ENCODE measurements at places on chromosomes 11 and 22.

GRCh38 chr22:17874231-17874905 is 100.1 kb upstream of the BID start:
- DNase-seq: no peak

- no peak for DNase-seq
Observed at GRCh38 chr11:104916442-104916841, 18.2 kb upstream of the CASP12 start.

DNA sequence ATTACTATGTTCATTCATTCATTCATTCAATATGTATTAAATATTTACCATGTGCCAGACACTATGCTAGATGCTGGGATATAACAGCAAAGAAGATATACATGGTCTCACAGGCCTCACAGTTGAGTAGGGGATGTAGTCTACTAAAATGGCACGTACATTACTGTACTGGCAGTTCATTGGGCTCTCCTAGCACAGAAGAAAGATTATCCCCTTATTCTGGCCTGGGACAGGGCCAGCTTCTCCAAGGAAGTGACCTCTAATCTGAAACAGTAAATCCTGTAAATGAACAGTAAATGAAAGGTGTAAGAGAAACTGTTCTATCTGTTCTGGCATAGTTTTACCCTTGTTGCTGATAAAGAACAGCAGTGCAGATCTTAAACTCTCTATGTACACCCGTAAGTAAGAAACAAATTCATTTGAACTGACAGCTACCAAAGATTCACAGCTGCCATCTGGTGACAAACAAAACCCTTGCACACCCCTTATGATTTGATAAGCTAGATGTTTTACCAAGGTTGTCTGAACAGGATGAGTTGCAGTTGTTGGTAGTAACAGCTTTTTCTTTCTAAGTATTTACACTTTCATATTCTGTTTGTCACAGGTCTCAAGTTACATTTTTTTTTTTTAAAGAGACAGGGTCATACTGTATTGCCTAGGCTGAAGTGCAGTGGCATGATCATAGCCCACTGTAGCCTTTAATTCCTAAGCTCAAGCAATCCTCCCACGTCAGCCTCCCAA is 263.1 kb downstream of the TMEM135 start:
- DNase-seq: peak; percentile 40

GRCh38 chr11:27700351-27701301 is at the start of gene BDNF:
Gene BDNF (minus strand): TSS chr11:27700455. CDS start chr11:27658564, 41,891 bp downstream.
- no peak for DNase-seq

DNA sequence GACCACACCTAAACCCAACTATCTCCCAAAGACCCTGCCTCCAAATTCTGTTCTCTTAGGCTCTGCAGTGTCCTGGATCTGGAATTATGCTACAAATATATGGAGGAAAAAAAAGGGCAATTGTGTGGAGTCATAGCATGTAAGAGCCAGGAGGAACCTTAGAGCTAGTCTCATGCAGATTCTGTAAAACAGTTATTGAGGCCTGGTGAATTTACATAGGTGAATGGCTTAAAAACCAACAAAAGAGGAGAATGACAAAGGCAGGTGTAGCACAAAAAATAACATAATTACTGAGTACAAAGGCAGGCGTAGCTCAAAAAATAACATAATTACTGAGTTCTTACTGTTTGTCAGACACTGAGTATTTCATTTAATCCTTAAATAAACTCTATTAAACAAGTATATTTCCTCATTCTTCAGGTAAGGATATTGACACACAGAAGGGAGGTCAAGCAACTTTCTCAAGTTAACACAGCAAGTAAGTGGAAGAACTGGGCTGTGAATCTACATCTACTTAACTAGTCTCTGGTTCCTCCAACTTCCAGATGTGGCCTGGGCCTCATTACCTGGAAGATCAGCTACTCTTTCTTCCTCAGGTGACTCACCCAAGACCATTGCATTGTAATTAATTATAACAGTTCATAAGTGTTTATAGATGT is 938.9 kb upstream of the TENM4 start:
- DNase-seq: no peak

GRCh38 chr11:128188346-128189004 is 398.9 kb downstream of the ETS1 start:
- DNase-seq: no peak

GRCh38 chr11:133123366-133123765 is 408.9 kb downstream of the OPCML start:
- no peak for DNase-seq

DNA sequence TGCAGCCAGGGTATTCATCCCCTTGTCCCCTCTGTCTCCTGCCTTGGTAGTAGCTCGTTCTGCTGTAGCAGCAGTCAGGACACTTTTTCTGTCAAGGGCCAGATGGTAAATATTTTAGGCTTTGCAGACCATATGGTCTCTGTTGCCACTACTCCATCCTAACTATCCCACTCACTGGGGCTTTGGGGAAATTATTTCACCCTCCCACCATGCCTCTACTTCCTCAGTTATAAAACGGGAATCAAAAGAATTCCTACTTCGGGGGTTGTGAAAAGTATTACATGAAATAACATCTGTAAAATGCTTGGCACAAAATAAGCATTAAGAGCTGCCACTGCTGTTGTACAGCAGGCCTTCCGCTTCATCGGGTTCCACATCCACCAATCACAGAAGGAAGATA is 89.9 kb upstream of the LDLRAD3 start:
- DNase-seq: no peak

DNA sequence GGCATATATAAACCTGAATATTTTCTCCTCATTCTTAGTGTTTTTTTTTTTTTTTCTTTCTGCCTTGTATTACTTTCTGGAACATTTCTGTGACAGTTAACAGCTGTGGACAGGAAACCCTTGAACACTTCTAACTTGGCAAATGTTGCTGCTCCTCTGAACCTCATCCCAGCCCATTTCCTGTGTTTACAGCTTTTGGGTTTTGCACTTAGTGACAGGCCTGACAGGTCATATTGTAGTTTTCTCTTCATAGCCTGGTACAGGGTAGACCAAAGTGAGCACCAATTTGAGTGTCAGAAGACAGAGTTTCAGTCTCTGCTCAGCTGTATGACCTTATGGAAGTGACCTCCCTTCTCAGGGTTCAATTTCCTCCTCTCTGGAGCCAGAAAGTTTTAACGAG is 91.6 kb downstream of the STIM1 start:
- no peak for DNase-seq

GRCh38 chr11:57095417-57095816 is 86.3 kb upstream of the LRRC55 start:
- no peak for DNase-seq

DNA sequence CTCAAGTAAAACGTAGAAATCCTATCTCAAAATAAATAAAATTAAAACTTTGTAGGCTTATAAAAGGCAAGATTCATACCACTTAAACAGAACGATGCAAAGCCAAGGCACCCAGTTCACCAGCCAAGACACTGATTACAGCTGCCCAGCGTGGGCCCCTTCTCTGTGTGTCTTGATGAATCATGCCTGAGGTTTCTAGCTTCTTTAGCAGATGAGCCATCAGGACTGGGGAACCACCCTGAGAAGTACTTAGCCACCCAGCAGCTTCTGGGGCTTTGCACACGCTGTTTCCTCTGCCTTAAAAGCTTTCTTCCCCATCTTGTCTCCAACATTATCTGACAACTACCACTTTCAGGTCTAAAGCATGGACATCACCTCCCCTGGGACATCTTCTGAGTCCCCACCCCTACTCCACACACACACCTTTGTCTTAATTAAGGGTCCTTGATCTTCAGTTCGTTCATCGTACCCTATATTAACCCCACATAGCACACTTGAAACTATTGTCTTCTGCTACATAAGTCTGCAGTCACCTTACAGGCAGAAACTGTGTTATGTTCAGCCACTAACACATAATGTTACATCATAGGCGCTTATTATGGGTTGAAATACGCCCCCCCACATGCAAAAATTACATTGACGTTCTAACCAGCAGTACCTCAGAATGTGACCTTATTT is 8.7 kb upstream of the LAYN start:
- DNase-seq: peak; percentile 6

DNA sequence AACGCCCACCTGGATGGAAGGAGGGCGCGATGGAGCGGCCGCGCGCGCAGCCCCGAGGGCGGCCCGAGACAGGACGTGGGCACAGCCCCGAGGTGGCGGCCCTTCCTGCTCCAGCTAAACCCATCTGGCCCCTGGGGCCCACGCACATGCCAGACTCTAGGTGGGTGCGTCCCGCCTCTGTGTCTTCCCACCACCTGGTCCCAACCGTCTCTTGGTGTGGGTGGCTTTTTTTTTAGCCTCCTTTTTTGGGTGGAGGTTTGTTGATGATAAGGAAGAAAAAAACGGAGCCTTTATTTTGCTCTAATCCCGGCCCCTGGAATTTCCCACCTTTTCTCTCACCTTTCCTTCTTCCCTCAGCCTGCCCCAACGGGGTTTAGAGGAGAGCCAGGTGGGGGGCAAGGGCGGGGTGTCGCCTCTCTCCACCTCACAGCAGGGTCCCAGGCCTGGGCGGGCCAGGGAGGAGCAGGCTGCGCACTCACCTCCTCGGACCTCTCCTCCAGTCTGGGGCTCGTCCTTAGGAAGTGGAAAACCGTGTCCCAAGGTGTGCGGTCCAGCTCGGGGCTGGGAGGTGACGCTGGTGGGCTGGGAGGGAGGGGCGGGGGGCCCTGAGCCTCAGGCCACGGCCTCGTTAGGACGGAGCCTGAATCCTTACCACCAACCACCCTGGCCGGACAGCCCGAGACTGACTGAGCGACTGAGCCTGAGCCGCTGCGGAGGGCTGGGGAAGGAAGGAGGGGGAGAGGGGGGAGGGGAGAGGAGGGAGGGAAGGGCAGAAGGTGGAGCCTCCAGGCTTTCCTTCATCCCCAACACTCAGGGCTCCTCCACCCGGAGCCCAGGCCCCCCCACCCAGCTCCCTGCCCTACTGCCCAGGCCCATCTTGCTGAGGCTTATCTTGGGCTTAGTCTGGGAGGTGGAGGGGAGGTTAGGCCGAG is at the start of gene SOX10:
Gene SOX10, minus strand, starts transcription at position 696 of the 932 bp plus-strand sequence. CDS start 771 bp downstream, outside the sequence.
- no peak for DNase-seq

GRCh38 chr11:46920755-46921154 is 2.4 kb upstream of the LRP4 start:
- DNase-seq: no peak

GRCh38 chr11:100639140-100639539 is 47.9 kb upstream of the ARHGAP42 start:
- no peak for DNase-seq

- no peak for DNase-seq
Observed at GRCh38 chr11:87443707-87444106, 406.0 kb downstream of the TMEM135 start.

- peak; percentile 62 for DNase-seq
Observed at GRCh38 chr11:119169282-119169719, 776 bp downstream of the NLRX1 start.

DNA sequence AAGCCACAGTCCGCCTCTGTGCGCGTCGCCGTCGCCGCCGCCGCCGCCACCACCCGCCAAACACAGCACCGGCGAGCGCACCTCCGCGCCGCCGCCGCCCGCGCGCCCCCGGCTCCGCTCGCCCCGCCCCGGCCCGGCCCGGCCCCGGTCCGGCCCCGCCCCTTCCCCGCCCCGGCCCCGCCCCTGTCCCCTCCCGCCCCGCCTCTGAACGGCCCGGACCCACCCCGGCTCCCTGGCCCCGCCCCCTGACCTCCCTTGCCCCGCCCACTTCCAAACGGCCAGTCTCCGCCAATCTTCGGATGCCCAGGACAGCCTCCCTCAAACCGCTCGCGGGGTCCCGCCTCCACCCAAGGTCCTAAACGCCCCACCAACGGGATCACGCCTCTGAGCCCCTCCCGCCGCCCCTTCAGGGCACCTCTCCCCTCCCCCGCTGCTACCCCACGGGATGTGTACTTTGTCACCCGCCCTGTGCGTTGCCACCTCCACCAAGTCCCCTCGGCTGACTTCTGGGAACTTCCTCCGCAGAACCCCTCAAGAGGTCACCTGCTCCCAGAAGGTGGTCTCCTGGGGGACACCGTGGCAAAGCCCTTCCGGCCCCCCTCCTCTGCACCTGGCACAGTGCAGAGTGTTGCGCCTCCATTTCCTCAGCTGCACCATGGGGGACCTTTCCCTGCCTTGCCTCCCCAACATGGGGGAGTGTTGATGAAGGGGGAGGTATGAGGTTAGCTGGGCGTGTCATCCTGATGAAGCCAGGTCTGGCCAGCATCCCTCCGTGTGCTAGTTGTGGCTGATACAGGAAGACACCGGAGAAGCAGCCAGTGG is at the start of gene KIAA0930:
Gene KIAA0930, minus strand, starts transcription at position 85 of the 822 bp plus-strand sequence. CDS start 191 bp downstream, outside the sequence.
- peak; percentile 87 for DNase-seq

DNA sequence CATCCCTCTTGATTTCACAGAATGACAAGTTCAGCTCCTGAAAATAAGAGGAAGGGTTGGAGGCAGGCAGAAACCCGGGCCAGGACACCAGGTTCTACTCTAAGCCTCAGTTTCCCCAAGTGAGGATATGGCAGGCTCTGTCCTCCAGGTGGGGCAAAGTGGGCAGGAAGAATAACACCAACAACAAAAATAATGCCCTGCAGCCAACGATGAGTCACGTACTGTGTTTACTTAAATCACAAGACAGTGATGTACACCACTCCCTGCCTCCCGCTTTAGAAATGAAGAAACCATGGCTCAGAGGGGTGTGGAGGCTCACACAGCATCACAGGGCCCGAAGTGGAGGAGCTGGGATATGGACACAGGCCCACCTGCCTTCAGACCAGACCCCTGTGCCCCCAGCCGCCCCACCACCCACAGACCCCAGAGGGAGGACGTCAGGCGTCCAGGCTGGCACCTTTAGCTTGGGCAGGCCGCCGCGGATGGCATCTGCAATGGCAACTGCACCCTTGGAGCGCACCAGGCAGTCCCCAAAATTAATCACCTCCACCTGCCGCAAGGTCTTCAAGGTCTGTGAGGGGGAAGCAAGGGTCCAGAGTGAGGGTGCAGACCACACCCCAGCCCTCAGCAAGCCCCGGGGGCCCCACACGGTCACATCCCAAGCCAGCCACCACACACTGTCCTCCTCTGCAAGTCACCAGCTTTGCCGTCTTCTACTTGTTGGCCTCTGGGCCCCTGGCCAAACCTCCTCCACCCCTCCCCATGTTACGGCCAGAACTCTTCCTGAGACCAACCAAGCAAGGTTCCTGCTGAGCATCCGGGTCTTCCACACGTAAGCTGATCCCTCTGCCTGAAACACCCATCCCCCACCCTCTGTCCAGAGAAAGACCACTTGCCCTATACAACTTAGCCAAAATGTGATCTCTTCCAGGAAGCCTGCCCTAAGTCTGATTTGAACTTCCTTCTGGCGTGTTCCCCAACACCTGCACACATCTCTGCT is 15.8 kb upstream of the CHADL start:
- DNase-seq: no peak

- DNase-seq: peak; percentile 81
Observed at GRCh38 chr11:73141309-73142127, 600 bp downstream of the FCHSD2 start.

- no peak for DNase-seq
Observed at GRCh38 chr11:65585396-65586246, 9.8 kb downstream of the EHBP1L1 start.
